ENCODE measurements at places on chromosomes 16 and 17.

- DNase-seq: no peak
Observed at GRCh38 chr16:23784811-23785447, 30.1 kb downstream of the CHP2 start.

- DNase-seq: no peak
Observed at GRCh38 chr17:77318491-77319210, 177.9 kb downstream of the SEC14L1 start.

DNA sequence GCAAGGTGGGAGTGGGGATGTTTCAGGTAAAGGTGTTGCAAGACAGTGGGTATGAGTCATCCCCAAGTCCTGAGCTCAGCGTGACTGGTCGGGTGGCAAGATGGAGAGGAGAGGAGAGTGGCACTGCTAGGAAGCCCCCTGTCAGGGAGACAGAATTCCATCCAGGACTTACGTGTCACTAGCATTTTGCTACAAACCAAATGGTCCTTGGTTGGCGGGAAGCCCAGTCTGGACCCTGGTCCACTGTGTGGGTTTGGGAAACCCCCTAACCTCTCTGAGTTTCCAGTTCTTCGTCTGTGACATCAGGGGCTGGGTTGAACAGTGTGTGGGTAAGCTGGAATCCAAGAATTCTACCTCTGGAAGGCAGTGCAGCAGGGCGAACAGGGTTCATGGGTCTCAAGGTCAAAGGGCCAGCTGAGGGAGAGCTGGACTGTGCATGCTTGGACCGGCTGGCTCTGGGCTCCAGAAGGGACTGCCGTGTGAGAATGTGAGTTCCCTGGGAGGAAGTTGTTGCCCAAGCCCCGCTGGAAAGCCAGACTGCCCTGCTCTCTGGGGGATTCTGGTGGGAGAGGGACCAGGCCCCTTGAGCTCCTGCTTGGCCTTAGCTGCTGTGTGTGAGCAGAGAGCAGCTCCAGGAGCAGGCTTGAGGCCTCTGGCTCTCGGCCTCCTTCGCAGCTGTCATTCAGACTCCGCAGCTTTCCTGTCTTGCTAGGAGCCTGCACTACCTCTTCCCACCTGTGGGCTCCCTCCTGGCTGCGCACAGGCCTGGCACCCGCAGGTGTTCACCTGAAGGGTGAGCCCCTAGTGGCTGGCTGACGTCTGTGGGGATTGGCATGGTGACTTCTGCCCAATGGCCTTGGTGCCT, 84.6 kb downstream of the NT5M start:
- DNase-seq: no peak

GRCh38 chr17:79974566-79975497, 60.8 kb downstream of the TBC1D16 start:
- DNase-seq: no peak

- DNase-seq: peak; percentile 94
Observed at GRCh38 chr16:28538733-28539596, at the start of gene NUPR1. NUPR1 (minus strand) TSS chr16:28538974; CDS start chr16:28538907, 67 bp downstream.

- DNase-seq: no peak
Observed at GRCh38 chr17:6775871-6776405, at the start of gene FBXO39. FBXO39 (plus strand) TSS chr17:6776215; CDS start chr17:6779869, 3,654 bp downstream.

GRCh38 chr17:82802075-82802780, 37.6 kb downstream of the ZNF750 start:
- DNase-seq: no peak

GRCh38 chr17:4772235-4772613, 538 bp downstream of the TM4SF5 start:
- DNase-seq: no peak

DNA sequence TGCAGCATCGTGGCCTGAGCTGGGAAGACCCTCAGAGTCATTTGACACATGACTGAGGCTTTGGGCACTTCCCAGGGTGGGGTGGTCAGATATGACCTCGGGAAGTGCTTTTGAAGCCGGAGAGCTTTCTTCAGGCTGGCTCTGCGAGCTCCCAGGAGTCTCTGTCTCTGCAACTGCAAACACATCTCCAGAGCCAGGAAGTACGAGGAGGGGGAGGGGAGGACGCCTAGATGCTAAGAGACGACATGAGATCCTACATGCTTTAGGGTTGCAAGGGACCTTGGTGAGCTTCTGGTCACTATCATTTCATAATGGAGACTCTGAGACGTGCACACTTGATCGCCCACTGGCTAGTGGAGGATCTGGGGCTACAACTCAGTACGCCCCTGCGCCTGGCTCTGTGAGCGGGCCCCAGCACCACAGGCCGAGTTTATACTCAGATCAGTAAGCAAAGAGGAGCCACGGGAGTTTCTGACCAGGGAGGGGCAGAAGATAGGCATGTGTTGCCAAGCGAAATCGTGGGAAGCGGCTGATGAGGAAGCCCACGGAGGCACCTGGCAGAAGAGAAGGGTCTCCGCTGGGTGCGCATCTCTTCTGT, 527 bp upstream of the MGAT5B start:
- DNase-seq: peak; percentile 17

DNA sequence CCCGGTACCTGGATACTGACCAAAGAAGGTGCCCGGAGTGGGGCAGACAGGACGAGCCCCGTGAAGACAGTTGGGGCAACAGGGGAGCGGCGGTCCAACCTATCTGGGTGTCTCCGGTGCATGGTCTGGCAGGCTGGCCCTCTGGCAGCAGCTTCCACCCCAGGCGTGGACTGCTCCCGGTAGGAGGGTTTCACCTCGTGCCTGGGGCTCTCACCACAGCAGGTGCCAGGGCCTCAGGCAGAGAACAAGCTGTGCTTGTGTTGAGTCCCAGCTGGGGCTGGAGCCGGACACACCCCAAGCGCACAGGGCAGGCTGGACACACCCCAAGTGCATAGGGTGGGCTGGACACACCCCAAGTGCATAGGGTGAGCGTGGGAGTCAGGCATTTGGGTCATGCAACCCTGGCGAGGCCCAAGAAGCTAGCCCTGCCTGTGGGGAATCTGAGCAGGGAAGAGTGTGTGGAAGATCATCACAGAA, 1.5 kb upstream of the FBXL16 start:
- DNase-seq: no peak

DNA sequence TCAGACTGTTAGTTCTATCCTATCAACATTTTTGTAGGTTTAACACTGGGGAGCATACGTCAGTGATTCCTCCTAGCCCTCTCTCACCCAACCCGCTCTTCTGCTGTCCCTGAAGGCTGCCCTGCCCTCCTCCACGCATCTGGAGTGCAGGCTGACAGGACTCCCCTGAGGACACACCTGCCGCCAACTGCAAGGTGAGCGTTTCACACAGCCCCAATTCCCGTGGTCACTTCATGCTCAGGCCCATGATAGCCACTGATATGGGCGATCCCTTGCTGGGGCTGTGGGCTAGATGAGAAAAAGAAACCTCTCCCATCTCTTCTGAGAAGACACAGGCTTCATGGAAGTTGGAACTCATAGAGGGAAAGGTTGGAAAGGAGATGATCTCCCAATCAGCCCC, 91.0 kb downstream of the KCNJ12 start:
- no peak for DNase-seq

- no peak for DNase-seq
Observed at GRCh38 chr16:72932050-72932449, 115.9 kb downstream of the ZFHX3 start.

GRCh38 chr16:53433509-53433908, 762 bp upstream of the RBL2 start:
- DNase-seq: no peak

DNA sequence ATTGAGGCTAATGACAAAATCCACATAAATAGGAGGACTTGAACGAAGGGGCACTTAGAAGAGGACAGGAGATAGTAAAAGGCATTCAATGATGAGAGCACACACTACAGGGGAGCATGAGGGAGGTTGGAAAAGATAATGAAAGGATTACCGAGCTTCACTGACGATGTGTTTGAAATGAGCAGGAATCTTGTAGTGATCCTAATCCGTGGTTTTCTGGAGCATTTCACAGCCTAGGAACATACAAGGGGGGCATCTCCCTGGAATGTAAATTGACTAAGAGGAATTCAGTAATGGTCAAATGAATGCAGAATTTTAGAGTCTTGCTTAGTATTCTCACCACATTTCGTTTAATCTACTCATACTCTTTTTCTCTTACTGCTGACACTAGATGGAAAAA, 5.2 kb downstream of the ATMIN start:
- DNase-seq: peak; percentile 32

DNA sequence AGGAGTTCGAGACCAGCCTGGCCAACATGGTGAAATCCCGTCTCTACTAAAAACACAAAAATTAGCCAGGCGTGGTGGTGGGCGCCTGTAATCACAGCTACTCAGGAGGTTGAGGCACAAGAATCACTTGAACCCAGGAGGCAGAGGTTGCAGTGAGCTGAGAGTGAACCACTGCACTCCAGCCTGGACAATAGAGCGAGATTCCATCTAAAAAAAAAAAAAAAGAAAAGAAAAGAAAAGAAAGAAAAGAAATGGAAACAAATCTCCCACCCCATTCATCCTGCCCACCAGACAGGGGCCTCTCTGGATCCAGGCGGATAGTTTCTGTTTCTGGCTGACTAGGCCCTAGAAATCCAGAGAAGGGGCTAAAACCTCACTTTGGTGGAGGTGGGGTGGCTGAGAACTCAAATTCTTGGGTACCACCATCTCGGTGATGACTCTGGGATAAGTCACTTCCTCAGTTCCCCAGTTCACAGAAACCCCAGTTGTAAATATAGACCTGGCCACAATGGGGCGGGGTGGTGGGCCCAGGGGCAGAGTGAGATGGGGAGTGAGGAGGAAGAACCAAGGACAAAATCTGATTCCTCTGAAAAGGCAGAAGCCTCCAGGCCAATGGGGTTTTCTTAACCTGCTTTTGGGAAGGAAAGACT, 22.2 kb downstream of the SOCS1 start:
- DNase-seq: no peak

- DNase-seq: no peak
Observed at GRCh38 chr17:77706938-77707337, 251.6 kb upstream of the TNRC6C start.

DNA sequence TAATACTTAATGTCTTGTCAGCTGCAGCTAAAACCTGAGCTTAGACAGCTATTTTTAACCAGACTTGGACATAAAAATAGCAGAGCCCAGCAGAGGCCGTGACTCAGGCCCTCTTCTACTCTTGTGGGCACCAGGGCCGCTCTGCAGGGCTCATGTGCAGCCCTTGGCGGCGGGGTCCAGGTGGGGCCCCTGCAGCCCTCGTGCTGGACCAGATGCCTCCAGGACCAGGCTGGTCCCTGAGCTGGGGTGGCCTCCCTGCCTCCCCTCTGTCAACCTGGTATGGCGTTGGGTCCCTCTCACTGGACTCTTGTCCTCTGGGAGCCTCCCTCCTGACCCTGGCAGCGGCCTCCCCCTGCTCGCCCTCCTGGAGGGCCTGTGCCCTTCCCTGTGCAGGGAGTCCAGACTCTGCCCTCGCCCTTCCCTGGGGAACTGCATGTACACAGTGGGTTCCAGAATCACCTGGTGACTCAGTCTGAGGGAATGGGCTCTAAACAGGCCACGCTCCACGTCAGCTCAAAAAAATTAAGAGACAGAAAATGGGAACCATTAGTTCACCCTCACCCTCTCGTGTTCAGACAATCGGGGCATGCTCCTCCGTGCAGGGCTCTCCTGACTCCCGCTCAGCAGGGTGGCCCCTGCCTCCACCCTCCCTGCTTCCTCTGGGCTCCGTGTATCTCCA, 9.7 kb downstream of the CDK5R1 start:
- DNase-seq: peak; percentile 72

DNA sequence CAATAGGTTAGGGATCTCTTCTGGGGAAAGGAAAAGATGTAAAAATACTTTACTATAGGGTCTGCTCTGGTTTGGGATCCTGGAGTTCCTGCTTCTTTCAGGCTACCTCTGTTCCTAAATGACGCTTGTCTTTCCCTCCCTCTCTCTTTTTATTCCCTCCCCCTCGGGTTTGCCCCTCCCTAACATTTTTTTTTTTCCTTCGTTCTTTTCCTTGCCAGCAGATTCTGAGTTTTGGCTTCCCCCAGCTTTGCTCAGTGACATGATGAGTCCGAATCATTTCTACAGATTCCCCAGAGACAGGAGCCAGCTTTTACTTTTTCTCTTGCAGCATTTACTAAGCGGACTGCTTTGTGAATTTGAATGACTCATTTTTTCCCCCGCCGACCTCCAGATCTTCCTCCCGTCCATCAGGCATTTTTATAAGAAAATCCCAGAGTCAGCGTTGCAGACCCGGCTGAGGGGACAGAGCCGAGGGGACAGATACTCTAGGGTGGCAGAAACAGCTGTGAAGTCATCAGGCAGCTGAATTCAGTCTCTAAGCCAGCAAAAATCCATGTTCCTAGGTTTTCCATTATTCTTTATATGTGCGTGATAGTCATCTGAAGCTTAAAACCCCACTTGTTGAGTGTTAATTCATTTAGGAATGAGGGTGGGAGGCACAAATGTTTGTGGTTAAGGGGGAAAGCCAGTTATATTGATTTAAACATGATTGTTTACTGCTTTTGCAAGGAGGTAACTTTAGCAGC, at the start of gene TMEM100:
Gene TMEM100 (minus strand): TSS at position 123 of the 746 bp plus-strand sequence. CDS start 1,794 bp downstream, outside the sequence.
- DNase-seq: peak; percentile 79

GRCh38 chr17:59007995-59008394, 98.7 kb downstream of the TRIM37 start:
- no peak for DNase-seq

- DNase-seq: peak; percentile 62
Observed at GRCh38 chr16:70428178-70428998, 10.5 kb downstream of the ST3GAL2 start.

- no peak for DNase-seq
Observed at GRCh38 chr17:76188213-76189016, 47.4 kb upstream of the FOXJ1 start.

GRCh38 chr16:3992297-3993051, 112.0 kb upstream of the CREBBP start:
- DNase-seq: no peak

DNA sequence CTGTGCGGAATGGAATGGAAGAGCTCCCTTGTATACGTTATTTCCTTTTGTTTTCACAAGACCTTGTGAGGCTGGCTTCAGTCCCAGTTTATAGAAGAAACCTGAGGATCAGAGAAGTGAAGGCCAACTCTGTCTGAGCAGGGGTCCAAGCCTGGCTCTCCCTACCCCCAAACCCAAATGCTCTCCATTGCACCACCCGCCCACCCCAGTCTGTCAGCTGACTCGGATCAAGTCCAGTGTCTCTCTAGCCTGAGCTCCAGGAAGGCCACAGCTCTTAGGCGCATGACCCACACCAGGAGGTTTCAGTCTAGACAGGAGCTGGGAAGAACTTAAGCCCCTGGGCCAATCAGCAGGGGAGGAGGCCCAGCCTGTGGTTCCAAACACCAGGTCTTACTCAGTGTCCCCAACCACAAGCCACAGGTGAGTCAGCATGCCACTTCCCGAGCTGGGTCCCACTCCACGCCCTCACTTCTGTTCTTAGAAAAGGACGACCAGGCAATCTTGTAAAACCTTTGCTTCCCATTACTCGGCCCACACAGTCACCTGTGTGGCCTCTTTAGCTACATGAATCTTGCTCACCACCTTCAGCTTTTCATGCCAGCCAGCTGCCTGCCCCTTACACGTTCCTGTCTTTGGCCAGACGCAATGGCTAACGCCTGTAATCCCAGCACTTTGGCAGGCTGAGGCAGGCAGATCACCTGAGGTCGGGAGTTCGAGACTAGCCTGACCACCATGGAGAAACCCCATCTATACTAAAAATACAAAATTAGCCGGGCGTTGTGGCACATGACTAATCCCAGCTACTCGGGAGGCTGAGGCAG, 27.8 kb downstream of the TK2 start:
- no peak for DNase-seq

- DNase-seq: no peak
Observed at GRCh38 chr16:8489580-8489979, 100.7 kb downstream of the TMEM114 start.

GRCh38 chr16:73149334-73149733, 101.4 kb upstream of the ZFHX3 start:
- DNase-seq: no peak

Data from fibroblast of skin of left quadriceps (primary cell).